Mesenteric fat pad (tissue), 1 donor: ENCODE measurements at places on chromosomes 5 and 9. TPM values are rescaled to one million over a fixed set of nuclear protein-coding genes. Genes with fewer than 3 reads are reported as not detected.
A peak's percentile ranks its signal among the peaks of the same experiment; 100 is the strongest.

Gene GZMA
- 1.0 TPM for total RNA-seq

Gene BTNL3
- 0.29 TPM for total RNA-seq

Gene FCN2
- 1.2 TPM for total RNA-seq

Gene FOXD4
- total RNA-seq = 0.32 TPM

Gene SLC6A3
- total RNA-seq = not detected

Gene ELAVL2
- not detected for total RNA-seq

Gene SSNA1
- 53.3 TPM for total RNA-seq

- DNase-seq = no peak
Observed at GRCh38 chr9:6922124-6922676, 164.4 kb downstream of the KDM4C start.

- DNase-seq = no peak
Observed at GRCh38 chr9:22005702-22006606, 3.2 kb downstream of the CDKN2B start.

DNA sequence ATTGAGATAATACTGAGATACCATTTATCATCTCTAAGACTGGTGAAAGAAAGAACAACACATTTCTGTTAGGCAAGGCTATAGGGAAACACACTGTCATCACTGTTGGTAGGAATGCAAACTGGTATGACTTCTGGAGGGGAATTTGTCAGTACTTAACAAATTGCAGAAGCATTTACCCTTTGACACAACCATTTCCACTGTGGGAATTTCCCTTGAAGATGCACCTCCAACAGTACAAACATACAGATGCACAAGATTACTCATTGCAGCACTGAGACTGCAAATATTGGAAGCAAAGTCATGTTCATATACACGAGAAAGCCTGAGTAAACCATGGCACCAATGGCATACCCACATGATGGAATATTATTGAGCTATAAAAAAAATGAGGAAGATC is 17.6 kb downstream of the GM2A start:
- no peak for DNase-seq

- peak; percentile 84 for DNase-seq
Observed at GRCh38 chr5:1285883-1286291, 9.0 kb downstream of the TERT start.

DNA sequence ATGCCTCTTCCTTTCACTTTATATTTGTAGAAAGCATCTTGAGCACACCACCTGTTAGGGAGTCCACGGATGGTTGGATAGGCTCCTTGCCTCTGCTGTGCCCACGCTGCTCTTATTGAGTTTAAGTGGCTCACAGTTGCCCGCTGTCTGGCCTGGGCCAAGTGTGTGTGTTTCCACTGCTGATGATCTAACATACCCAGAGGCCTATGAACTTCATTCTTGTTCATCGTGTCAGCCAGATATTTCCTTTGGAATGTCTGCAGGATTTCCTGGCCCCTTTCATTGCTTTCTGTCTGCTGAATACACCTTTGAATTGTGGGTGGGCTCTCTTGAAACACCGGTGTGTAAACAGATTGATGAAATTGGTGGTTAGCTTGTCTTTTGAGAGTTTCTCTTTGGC is 46.6 kb downstream of the MVB12B start:
- DNase-seq = no peak

GRCh38 chr9:114518599-114519022 is 13.3 kb upstream of the WHRN start:
- DNase-seq = no peak

- no peak for DNase-seq
Observed at GRCh38 chr5:129902816-129903215, 1.4 kb upstream of the CHSY3 start.

DNA sequence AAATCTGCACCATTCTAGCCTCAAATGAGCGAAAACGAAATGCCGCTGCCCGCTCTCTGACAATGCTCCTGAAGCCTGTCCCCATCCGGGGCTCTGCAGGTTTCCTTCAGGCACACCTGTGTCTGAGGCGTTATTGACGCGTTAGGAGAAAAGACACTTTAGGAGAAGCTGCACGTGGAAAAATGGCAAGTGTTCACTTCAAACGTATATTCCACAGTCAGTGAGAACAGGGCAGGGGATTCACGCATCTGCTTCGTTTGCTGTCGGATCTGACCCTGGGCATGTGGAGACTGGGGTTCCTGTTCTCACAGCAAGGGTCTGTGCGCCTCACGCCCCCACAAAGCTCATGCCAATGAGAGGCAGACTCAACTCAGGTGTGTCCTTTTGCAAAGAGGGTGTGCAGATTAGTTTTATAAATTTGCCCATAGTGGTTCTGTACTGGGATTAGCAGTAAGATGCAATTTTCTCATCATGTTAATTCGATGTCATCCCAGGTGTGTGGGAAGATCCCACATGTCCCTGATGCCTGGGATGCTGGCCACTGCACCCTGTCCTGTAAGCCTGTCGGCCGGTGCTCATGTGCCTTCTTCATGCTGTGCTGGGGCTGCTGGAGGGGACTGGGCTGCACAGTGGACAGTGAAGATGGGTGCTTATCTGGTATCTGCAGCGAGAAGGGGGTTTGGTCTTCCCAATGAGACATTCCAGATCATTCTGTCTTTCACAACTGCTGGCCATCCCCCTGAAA is 11.2 kb upstream of the TBC1D9B start:
- DNase-seq = no peak

DNA sequence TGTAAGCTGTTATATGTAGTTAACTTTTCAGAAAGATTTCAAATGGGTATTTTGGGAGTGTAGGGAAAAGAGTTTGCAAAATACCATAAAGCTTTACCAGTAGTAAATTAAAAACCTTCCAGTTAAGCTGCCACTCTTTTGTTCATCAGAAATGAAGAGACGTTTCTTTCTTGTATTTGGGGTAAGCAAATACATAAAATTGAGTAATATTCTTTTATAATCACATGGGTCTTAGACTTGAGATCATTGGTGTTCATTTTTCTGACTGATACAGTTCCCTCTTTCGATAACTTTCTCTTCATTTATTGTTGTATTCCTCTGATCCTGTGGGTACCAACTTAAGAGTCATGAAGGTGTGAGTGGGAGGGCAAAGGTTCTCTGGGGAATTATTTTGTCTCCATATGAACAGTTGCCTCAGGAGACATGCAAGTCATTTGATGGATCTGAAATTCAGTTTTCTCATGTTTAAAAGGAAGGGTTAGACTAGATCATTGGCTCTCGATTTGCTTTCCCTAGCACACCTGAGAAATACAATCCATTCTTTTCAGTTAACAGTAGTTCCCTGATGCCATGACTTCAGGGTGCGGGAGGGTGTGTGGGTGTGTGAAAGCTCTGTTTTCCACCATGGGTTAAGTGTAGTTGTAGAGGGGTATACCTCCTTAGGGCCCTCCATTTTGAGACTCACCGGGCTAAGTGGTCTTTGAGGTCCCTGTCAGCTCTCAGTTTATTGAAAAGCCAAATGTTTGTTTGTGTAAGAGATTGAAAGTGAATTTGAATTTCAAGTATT is 47.7 kb downstream of the CNTRL start:
- DNase-seq = no peak

- DNase-seq = no peak
Observed at GRCh38 chr9:84504360-84504759, 163.8 kb upstream of the SLC28A3 start.

DNA sequence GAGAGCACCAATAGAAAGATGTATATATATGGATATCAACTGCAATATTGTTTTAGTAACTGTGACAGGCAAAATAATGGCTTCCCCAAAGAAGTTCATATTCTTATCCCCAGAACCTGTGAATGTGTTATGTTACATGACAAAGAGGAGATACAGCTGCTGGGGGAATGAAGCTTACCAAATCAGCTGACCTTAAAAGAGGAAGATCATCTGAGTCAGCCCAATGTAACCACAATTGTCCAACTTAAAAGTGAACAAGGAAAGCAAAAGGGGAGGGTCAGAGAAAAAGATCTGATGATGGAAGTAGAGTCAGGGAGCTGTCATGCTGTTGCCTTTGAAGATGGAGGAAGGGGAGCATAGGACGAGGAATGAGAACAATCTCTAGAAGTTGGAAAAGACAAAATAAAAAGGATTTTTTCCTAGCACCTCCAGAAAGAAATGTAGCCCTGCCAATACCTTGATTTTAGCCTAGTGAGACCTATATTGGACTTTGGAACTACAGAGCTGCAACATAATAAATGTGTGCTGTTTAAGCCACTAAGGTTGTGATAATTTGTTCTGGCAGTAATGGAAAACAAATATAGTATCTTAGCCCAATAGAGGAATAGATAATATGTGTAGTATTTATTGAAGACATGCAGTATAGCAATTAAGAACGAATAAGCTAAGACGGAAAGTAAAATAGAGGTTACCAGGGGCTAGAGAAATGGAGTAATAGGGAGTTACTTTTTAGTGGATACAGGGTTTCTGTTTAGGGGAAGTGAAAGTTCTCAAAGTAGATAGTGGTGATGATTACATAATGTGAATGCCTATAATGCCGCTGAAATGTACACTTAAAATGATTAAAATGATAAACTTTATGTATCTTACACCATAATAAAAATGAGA is 115.9 kb downstream of the PIK3R1 start:
- no peak for DNase-seq

- no peak for DNase-seq
Observed at GRCh38 chr9:16001856-16002255, 449.0 kb downstream of the CCDC171 start.
